GM12878 (cell line): ENCODE measurements at places on chromosomes 3 and 15.

GRCh38 chr3:196624067-196624790, 15.3 kb upstream of the NRROS start:
- no peak for DNase-seq

- DNase-seq = no peak
Observed at GRCh38 chr15:42577514-42578031, 2.2 kb downstream of the STARD9 start.

- DNase-seq = no peak
Observed at GRCh38 chr3:152321200-152321954, 52.6 kb downstream of the MBNL1 start.

- DNase-seq = peak; percentile 13
Observed at GRCh38 chr3:124451630-124452317, 278.5 kb upstream of the UMPS start.
